Lung (tissue), 17 donors: ENCODE measurements at places on chromosomes 3 and 15.
A peak's percentile ranks its signal among the peaks of the same experiment; 100 is the strongest.

DNA sequence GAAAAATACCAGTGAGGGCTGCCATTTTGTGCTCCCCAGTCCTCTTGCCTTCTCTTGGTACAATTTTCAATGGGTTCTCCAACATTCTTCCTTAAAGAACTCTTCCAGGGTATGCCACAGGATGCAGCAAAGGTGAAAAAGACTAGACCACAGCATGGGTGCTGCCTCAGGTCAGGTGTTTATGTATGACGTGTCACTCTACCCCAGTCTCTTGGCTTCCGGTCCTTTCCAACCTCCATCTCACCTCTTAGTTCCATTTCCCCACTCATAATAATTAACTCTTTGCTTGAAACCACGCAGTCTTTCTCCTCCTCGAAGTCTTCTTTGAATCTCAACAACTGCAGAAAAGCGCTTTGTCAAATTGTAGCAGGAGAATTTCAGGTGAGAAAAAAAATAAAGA lies 104.7 kb upstream of the TBC1D5 start:
- no peak for DNase-seq

- DNase-seq, result no peak
Measured at GRCh38 chr15:101540480-101541239, 51.2 kb upstream of the PCSK6 start.

- DNase-seq, result no peak
Measured at GRCh38 chr15:60883691-60884640, 345.1 kb downstream of the RORA start.

- DNase-seq, result no peak
Measured at GRCh38 chr3:135756106-135756668, 209.3 kb upstream of the PPP2R3A start.

DNA sequence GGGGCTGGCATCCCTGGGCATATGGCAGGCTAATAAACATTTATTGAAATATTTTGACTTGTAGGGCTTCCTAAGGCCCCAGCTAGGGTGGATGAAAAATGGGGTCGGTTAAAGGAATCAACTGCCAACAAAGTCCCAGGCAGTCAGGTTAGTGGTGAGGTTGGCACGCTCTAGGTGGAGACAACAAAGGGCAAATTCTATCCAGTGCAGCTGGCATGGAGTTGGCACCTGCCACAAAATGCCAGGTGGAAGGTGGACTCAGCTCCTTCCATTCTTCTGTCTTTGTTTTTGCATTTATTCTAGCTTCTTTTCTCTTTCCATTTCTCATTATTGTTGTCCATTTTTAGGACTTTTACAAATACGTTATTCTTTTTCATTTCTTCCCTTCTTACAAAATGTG lies 31.0 kb downstream of the LCMT2 start:
- DNase-seq, result no peak

GRCh38 chr15:83205725-83206324 lies 1.8 kb downstream of the HDGFL3 start:
- peak; percentile 65 for DNase-seq

DNA sequence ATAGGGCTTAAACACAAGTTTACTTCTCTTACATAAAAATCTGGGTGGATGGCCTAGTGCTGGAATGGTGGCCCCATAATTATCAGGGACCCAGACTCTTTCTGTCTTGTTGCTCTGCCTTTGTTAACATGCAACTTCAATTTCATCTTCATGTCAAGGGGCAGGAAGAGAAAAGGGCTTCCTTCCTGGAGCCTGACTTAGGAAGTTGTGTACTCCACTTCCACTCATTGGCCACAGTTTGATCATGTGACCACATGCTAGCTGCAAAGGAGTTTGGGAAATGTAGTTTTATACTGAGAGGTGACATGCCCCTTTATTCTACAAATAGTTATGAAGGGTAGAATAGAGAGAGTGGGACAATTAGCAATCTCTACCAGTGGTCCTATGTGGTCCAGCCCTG lies 39.3 kb downstream of the RHCG start:
- no peak for DNase-seq

DNA sequence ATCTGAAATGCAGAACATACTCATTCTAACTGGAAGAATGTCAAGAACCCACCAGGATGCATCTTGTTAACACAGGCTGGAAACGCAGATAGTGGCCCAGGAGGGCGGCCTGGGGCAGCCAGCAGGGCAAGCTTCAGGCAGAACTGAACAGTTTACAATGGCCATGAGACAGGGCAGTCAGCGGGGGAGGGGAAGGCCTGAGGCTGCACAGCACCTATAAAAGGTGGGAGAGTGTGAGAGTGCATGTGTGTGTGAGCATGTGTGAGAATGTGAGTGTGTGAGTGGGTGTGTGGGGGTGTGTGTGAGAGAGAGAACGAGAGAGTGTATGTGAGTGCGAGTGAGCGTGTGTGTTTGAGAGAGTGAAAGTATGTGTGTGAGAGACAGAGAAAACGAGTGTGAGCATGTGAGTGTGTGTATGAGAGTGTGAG lies 26.8 kb upstream of the SLCO2A1 start:
- no peak for DNase-seq

GRCh38 chr3:74115906-74116305 lies 491.2 kb upstream of the PDZRN3 start:
- DNase-seq, result no peak

- DNase-seq, result no peak
Measured at GRCh38 chr3:72176537-72177041, 391.6 kb upstream of the PROK2 start.

- no peak for DNase-seq
Measured at GRCh38 chr3:106514431-106514830, 645.6 kb upstream of the CBLB start.

DNA sequence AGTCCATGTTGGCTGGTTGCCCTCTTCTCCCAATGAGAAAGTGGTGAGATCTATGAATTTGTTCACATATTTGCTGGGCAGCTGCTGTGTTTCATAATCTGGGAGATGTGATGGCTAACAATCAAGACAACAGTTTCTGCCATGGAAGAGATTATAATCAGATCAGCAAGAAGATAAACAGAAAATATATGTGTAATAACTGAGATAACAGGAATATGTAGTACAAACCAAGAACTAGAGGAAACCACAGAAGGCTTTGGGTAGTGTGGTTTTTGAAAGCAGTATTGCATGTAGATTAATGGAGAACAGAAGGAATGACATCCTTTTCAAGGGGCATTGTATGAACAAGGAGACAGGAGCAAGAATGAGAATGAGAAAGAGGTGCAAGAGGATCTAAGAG lies 12.2 kb upstream of the CSTA start:
- no peak for DNase-seq
